ENCODE measurements at places on chromosomes 1 and 21.

DNA sequence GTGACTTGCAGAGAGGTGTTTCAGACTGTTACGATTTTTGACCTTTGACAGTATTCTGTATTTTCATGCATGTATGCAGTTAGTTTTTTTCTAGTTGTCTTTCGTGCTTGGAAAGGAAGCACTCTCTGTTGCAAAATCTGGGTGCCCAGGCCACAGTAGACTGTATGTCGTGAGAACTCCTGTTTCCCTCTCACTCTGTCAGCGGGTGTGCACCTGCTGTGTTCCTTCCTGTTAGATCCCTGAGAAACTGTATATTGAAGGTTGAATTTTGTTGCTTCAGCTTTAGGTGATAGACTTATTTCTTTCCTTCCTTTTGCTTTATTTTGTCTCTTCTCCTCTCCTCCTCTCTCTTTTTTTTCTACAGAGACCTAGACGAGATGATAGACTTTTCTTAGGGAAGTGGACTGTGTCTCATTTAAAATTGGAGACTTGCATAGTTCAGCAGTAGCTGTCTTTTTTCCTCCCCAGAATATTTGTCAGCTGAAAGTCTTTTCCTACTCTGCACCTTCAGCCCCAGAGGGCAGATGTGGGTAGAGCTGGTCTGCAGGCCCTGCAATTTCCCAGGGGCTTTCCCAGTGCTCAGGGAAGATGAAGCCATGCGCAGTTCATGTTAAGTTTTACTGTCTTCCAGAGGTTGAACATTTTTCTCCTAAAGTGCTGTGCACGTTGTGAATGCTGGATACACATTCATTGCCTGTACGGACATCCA, 1.4 kb downstream of the TRAPPC10 start:
- DNase-seq = peak; percentile 9

GRCh38 chr1:172141341-172141881, 279.1 kb upstream of the C1orf105 start:
- no peak for DNase-seq

- DNase-seq = no peak
Measured at GRCh38 chr1:109503935-109504334, 5.6 kb downstream of the AMIGO1 start.

DNA sequence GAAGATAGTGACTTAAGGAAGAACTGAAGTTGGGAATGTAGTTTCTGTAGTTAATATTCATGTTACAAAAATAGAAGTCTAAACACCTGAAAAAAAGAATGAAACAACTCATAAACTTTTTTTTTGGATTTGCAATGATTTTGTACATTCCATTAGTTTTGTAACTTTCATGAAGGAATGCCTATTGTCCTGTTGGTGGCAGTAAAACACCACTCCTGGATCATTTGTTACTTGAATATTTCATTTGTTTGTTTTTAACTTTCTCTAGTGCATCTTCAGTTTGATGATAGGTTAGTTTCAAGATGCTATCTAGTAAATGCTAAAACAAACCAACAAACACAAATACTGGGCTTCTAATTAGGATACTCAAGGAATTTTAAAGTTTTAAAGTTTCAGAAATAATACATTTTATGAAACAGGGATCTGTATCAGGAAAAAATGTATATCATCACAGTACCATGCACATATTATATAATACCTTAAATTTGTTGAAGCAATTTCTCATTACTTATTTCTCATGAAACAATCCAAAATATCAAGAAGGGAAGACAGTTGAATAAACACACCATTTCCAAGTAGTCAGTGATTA, 229.7 kb upstream of the CACYBP start:
- DNase-seq = no peak

GRCh38 chr1:222931023-222931422, 116.2 kb downstream of the DISP1 start:
- DNase-seq = no peak

GRCh38 chr1:11432526-11432925, 46.4 kb upstream of the DISP3 start:
- DNase-seq = no peak

- no peak for DNase-seq
Measured at GRCh38 chr1:105260001-105260400, 1510.3 kb downstream of the AMY1C start.

GRCh38 chr21:42653231-42654061, at the start of gene PDE9A:
TSS of gene PDE9A (plus strand) at chr21:42653621. CDS start at chr21:42653815, 194 bp downstream.
- no peak for DNase-seq

- DNase-seq = no peak
Measured at GRCh38 chr1:14037101-14037847, 337.3 kb downstream of the PRDM2 start.

GRCh38 chr1:54955359-54955758, 25.1 kb upstream of the TMEM61 start:
- DNase-seq = no peak

DNA sequence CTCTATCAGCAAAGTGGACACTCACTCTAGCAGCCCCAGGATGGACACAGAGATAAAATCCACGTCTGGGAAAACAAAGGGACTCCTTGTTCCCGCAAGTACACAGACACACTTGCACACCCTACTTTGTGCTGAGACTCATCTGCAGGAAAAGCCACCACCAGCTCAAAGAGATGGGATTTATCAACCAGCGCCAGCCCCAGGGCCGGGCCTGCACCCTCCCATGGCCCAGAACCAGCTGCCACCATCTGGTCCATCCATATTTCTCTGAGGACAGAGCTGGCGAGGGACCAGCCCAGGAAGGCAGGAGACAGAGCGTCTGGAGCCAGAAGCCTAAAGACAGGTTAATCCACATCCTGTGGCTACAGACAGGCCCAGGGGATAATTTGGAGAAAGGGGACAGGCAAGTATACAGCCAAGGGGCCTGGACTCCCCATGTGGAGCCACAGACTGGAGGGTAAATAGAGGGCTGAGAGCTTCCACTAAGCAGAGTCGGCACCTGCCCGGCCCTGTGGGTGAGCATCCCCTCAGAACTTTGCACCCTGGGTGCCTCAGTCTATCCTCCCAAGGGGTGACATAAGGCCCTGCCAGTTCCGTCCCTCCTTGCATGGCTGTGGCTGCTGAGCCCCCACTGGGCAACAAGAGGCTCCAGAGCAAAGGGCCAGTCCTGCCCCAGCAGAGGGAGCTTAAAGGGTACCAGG, 233.9 kb downstream of the PTPRU start:
- DNase-seq = no peak

- DNase-seq = no peak
Measured at GRCh38 chr1:4089421-4090175, 189.5 kb upstream of the C1orf174 start.

DNA sequence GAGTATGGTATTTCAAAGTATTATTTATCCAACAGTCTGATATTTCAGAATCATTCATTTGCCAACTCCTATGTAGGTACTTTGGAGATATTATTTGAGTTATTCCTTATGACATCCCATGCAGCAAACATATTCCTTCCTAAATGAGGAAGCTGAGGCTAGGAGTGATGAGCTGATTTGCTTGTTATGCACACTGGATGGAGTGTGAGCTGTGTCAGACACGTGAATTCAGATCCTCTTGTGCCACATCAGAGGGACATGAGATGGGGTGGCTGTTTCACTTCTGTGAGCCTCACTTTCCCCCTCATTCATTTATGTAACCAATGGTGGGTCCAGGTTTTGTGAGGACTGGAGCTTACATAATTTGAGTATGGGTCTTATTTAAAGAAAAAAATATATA, 215.9 kb downstream of the DISC1 start:
- DNase-seq = no peak

GRCh38 chr21:36478207-36478701, 1.7 kb downstream of the CLDN14 start:
- no peak for DNase-seq

DNA sequence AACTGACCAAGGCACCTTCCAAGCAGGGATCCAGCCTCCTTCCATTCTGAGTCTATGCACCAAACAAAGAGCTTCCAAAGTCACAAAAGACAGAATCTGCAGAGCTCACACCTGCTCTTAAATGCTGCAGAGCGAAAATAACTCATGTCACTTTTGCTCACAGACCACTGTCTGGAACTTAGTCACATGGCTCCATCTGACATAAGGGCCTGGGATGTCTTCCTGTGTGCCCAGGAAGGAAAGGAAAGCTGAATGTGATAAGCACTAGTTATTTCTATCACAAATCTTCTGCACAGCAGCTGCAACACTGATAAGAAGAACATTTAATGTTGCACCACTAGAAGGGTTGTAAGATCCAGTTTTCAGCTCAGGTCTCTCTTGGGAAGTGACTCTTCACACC, 39.5 kb upstream of the SGIP1 start:
- DNase-seq = no peak

GRCh38 chr1:100523038-100523652, 14.8 kb upstream of the GPR88 start:
- DNase-seq = no peak

DNA sequence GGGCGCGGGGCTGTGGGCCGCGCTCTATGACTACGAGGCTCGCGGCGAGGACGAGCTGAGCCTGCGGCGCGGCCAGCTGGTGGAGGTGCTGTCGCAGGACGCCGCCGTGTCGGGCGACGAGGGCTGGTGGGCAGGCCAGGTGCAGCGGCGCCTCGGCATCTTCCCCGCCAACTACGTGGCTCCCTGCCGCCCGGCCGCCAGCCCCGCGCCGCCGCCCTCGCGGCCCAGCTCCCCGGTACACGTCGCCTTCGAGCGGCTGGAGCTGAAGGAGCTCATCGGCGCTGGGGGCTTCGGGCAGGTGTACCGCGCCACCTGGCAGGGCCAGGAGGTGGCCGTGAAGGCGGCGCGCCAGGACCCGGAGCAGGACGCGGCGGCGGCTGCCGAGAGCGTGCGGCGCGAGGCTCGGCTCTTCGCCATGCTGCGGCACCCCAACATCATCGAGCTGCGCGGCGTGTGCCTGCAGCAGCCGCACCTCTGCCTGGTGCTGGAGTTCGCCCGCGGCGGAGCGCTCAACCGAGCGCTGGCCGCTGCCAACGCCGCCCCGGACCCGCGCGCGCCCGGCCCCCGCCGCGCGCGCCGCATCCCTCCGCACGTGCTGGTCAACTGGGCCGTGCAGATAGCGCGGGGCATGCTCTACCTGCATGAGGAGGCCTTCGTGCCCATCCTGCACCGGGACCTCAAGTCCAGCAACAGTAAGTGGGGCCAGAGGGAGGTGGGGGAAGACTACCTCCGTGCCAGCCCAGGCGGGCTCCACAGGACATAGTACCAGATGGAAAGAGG, 808 bp downstream of the MAP3K21 start:
- DNase-seq = no peak

GRCh38 chr1:208002078-208002477, 91.2 kb upstream of the CD34 start:
- DNase-seq = no peak

DNA sequence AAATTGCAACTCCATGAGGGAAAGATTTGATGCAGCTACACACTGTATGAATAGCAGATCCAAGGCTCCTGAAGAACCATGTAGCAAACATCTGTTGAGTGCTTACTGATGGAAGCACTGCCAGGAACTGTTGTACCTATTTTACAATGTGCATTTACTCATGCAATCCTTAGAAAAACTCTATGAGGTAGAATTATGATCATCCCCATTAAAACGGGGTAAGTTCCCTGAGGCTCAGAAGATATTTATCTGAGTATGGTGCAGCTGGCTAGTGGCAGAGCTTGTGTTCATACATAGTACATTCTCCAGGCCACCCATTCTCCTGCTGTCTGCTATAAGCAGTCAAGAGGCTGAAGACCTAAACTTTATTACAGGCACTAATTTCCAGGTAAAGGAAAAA, 54.4 kb upstream of the C8B start:
- DNase-seq = no peak

DNA sequence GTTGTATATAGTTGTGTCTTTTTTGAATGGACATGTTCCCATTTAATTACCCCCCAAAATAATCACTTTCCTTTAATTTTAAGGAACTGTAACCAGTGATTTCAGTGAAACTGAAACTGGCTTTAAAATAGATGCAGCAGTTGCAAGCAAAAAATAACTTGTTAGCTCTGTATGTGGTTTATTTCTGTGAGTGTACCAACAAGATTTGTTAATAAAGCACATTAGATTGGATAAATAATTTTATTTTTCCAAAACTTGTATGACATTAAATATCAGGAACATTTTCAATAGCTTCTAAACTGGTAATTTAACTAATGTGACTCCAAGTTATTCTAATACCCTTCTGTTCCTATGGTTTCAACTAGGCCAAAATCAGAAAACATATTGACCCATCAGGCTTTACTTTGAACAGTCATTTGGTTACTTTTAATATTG, 184.3 kb upstream of the CACYBP start:
- DNase-seq = no peak

DNA sequence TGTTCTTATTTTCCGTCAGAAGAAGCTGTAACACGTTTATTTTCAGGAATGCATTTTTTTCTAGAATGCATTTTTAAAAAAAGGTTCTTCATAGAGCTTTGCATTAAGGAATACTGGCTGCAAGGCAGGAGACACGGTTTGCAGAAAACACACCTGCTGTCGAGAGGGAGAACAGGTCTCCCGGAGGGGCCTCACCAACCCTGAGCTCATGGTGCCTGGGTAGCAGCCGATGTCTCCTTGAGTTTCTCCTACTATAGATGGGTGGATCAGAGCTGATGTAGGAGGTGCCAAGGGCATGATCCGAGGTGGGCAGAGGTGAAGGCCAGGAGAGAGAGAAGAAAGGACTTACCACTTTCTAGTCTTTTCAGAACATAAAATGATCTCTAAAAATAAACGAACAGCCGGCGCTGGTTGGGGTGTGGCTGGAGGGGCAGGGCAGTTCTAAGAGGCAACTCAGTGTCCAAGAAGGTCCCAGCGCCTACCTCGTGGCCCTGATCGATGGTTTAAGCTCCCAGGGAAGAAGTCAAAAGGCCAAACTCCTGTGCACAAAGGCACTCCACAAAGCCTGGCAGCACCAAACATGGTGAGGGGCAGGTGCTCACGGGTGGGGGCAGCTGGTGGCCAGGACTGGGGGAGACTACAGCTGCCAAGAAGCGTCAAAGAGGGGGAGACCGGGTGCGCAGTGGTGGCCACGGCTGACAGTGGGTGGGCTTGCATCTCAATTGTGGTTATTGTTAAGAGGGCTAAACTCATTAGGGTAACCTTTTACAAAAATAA, 12.2 kb downstream of the MORN1 start:
- DNase-seq = no peak

- no peak for DNase-seq
Measured at GRCh38 chr1:184407816-184408510, 21.1 kb downstream of the C1orf21 start.

- DNase-seq = no peak
Measured at GRCh38 chr1:243343970-243344937, 88.4 kb downstream of the SDCCAG8 start.

- DNase-seq = no peak
Measured at GRCh38 chr1:37922767-37923550, 23.9 kb downstream of the INPP5B start.

GRCh38 chr1:167605576-167605975, 24.5 kb upstream of the RCSD1 start:
- no peak for DNase-seq

All from effector CD8-positive, alpha-beta T cell (primary cell).